ENCODE measurements at places on chromosomes 16 and 17.

DNA sequence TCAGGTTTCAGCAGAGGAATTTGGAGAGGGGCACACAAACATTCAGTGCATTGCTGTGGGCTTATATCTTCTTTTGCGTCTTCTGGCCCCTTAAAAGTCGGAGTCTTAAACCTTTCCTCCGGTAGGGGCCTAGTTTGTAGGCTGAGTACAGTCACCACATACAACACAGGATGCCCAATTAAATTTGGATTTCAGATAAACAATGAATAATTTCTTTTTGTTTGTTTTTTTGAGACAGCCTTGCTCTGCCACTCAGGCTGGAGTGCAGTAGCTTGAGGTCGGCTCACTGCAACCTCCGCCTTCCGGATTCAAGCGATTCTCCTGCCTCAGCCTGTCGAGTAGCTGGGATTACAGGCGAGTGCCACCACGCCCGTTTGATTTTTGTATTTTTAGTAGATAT lies 26.7 kb upstream of the ADORA2B start:
- no peak for DNase-seq

- DNase-seq: no peak
These were observed 20.6 kb upstream of the COL1A1 start for GRCh38 chr17:50221864-50222545.

DNA sequence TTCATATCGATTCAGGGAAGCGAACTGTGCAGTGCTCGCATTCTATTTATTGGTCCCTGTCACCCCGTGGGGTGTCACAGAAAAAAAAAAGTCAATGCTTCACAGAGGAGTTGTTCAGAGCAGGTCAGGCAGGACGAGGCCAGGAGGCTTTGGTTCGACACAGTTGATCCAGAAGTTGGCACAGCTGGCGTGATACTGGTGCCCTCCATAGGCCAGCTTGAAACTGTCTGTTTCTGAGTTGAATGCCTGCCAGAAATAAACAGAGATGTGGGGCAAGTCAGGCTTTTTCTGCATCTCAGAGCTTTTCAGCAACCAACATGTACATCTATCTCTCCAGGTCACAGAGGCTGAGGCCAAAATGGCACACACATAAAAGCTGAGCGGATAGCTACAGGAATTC lies 29.1 kb downstream of the DUSP14 start:
- no peak for DNase-seq

DNA sequence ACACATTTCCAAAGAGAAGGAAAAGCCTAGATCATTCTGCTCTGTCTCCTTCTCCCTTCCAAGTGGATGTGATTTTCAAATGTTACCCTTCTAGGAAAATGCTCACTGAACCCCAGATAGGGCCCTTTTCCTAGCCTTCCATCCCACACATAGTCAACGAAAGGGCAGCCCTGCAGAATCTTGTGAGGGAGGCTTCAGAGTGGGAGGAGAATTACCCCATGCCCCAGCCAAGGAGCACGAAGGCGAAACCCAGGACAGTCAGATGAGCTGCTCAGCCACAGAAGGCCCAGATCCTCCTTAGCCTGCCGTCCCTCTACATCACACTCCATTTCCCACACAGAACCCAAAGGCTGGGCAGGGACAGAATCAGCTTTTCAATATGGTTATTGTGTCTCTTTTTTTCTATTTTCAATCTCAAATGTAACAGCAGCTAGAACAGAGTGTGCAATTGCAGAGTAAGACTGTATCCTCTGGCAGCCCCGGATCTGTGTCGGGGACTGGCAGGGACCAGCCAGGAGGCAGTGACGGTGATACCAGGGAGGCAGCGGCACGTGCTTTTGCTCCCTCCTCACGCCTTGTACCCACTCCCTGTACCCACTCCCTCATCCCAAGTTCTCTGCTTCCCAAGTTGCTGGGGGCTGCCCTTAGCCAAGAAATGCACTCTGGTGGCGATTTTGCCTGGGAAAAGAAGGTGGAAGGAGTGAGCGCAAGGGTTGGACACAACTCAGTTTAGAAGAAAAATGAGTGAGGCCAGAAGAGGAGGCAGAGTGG lies 3.7 kb upstream of the SDK2 start:
- DNase-seq: no peak

DNA sequence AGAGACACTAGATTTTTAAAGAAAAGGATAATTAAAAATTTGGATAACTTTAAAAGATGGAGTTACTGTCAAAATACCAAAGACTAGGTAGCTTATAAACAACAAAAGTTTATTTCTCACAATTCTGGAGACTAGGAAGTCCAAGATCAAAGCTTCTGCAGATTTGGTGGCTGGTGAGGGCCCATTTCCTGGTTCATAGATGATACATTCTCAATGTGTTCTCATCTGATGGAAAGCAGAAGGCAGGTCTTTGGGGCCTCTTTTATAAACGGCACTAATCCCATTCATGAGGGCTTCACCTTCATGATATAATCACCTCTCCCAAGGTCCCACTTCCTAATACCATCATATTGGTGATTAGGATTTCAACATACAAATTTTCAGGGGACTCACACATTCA lies 33.7 kb downstream of the NLK start:
- no peak for DNase-seq

DNA sequence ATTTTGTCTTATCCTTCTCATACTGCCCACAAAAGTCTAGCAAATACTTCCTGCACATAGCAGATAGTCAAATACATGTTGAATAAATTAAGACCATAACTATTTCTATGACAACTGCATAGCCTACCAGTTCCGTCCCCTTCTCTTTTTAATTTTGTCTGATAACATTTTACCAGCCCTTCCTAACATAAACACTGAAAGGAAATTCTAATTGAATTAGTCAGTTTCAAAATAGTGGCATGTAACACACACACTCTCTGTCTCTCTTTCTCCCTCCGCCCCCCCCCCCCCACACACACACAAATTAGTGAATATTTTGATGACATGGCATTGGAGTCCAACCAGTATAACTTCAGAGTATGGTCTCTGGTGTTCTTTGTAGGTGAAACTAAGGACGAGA lies 41.8 kb downstream of the TNRC6C start:
- DNase-seq: no peak

DNA sequence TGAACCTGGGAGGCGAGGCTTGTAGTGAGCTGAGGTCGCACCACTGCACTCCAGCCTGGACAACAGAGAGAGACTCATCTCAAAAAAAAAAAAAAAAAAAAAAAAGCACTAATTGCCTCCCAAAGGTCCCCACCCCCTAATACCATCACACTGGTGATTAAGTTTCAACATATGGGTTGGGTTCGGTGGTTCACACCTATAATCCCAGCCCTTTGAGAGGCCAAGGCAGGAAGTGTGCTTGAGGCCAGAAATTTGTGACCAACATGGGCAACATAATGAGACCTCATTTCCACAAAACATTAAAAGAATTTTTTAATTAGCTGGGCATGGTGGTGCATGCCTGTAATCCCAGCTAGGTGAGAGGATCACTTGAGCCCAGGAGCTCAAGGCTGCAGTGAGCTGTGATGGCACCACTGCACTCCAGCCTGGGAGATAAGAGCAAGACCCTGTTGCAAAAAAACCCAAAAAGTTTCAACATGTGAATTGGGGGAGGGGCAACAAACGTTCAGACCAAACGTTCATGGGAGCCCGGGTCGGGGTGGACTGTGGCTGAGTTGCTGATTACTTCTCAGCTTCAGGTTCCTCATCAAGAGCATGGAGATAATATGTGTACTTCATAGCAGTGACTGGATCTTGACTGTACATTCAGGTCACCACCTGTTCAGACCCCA lies 62.1 kb upstream of the NOL11 start:
- DNase-seq: no peak

DNA sequence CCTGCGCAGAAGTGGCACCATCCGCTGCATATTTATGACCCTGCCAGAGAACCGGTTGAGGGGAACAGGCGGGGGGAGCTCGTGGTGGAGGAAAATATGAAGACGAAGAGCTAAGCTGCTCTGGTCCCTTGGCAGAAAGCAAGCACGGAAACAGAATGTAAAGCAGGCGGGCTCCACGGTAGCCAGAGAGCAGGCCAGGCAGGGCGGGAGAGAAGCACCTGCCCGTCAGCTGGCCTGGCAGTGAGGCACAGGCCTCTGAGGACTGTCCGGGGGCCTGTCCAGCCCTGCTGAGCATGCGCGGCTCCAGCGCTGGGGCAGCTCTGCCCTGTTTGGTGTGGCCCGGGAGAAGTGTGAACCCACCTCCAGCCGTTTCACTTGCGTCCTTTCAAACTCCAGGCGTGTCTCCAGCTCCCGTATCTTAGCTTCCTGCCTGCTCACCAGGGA lies 46.7 kb downstream of the PIPOX start:
- no peak for DNase-seq

- DNase-seq: no peak
These were observed 1.3 kb downstream of the SAT2 start for GRCh38 chr17:7626307-7626706.

Measured in SJCRH30 (cell line).